H7 (cell line): ENCODE measurements at places on chromosomes 1 and 21. TPM values are rescaled to one million over a fixed set of nuclear protein-coding genes. Genes with fewer than 3 reads are reported as not detected.

The HHIPL2 gene
- total RNA-seq: 0.04 and 0.31 TPM in 2 replicates

The ZNF593OS gene
- total RNA-seq: 0.22 TPM in 1 of 2 replicates, not detected in the other

The VASH2 gene
- total RNA-seq: 50.9 and 74.6 TPM in 2 replicates

The PLA2G2F gene
- total RNA-seq: not detected in 2 replicates

The CFAP74 gene
- not detected in 2 replicates for total RNA-seq

The DENND2C gene
- 1.7 and 2.1 TPM in 2 replicates for total RNA-seq

The NEK2 gene
- total RNA-seq: 58.3 and 82.0 TPM in 2 replicates

The TMPRSS2 gene
- total RNA-seq: 2.6 and 3.0 TPM in 2 replicates

The NTMT2 gene
- 0.28 TPM in 1 of 2 replicates, not detected in the other for total RNA-seq

The OPRD1 gene
- total RNA-seq: 0.52 and 0.81 TPM in 2 replicates

The BACE2 gene
- 13.4 and 14.2 TPM in 2 replicates for total RNA-seq

The ENAH gene
- 160 and 234 TPM in 2 replicates for total RNA-seq

The DISP3 gene
- 5.8 and 6.1 TPM in 2 replicates for total RNA-seq

The LCE6A gene
- not detected in 2 replicates for total RNA-seq

The AMY1A gene
- total RNA-seq: not detected in 2 replicates

The UBE2U gene
- not detected in 2 replicates for total RNA-seq

The ABL2 gene
- 7.9 and 11.6 TPM in 2 replicates for total RNA-seq

The NID1 gene
- total RNA-seq: 12.9 and 16.4 TPM in 2 replicates

The TAGLN2 gene
- total RNA-seq: 242 and 387 TPM in 2 replicates

The LCE1B gene
- not detected in 2 replicates for total RNA-seq

The SPRR2A gene
- not detected in 2 replicates for total RNA-seq

The HMGCL gene
- 35.8 and 53.1 TPM in 2 replicates for total RNA-seq

The RGS18 gene
- not detected in 2 replicates for total RNA-seq

The UBL4B gene
- not detected in 2 replicates for total RNA-seq

The RIPK4 gene
- total RNA-seq: 10.5 and 11.7 TPM in 2 replicates

The ILDR2 gene
- total RNA-seq: 0.11 and 0.21 TPM in 2 replicates

The PAX7 gene
- 0.30 and 1.6 TPM in 2 replicates for total RNA-seq

The CRB1 gene
- not detected in 2 replicates for total RNA-seq

The ZNF683 gene
- total RNA-seq: not detected in 2 replicates

The LRRC39 gene
- total RNA-seq: 0.44 and 0.52 TPM in 2 replicates

The BMP8A gene
- total RNA-seq: 0.07 and 0.81 TPM in 2 replicates

The ACTL8 gene
- 0.97 and 1.4 TPM in 2 replicates for total RNA-seq

The GJA9 gene
- total RNA-seq: not detected in 2 replicates

The FGR gene
- 0.07 and 0.30 TPM in 2 replicates for total RNA-seq

The MATN1 gene
- 0.26 and 0.76 TPM in 2 replicates for total RNA-seq

The HSF2BP gene
- 0.52 and 0.85 TPM in 2 replicates for total RNA-seq

The CD1B gene
- not detected in 2 replicates for total RNA-seq

The BGLAP gene
- 1.4 and 2.7 TPM in 2 replicates for total RNA-seq

The GPR52 gene
- 0.30 TPM in 1 of 2 replicates, not detected in the other for total RNA-seq

The TNFRSF4 gene
- 0.07 and 0.89 TPM in 2 replicates for total RNA-seq

The TSTD1 gene
- 91.3 and 114 TPM in 2 replicates for total RNA-seq

The KCNN3 gene
- 0.18 and 0.62 TPM in 2 replicates for total RNA-seq

The GRIK1 gene
- not detected in 2 replicates for total RNA-seq

The SFN gene
- total RNA-seq: 7.5 and 11.3 TPM in 2 replicates

The TTLL10 gene
- total RNA-seq: not detected in 2 replicates
